Muscle of arm (tissue), 14 donors: ENCODE measurements at places on chromosomes 2 and 18. TPM values are rescaled to one million over a fixed set of nuclear protein-coding genes. Genes with fewer than 3 reads are reported as not detected.

DNA sequence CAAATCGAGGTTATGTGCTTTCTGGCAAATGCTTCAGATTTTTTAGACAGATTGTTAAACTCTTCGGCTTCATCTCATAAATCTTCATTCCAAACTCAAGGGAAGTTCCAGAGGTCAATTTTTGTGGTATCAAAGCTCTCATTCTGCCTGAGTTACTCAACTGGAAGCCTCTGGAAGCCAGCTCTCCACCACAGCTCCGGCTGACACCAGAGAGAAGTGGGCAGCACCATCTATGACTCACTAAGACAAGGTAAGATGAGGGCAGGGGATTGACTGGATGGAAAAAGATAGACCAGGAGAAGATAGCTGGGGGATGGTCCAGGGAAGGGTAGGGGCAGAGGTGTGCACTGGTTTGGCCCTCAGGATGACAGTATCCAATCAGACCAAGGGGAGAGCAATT lies 137.3 kb upstream of the HNRNPA3 start:
- DNase-seq: no peak

The SERPINB12 gene
- 0.92 TPM for polyA plus RNA-seq

GRCh38 chr2:166573391-166573790 lies 79.3 kb upstream of the SCN7A start:
- no peak for DNase-seq

The CCDC102B gene
- polyA plus RNA-seq: 12.5 TPM

The SRD5A2 gene
- not detected for polyA plus RNA-seq

GRCh38 chr2:14702258-14702657 lies 69.7 kb downstream of the LRATD1 start:
- DNase-seq: no peak

DNA sequence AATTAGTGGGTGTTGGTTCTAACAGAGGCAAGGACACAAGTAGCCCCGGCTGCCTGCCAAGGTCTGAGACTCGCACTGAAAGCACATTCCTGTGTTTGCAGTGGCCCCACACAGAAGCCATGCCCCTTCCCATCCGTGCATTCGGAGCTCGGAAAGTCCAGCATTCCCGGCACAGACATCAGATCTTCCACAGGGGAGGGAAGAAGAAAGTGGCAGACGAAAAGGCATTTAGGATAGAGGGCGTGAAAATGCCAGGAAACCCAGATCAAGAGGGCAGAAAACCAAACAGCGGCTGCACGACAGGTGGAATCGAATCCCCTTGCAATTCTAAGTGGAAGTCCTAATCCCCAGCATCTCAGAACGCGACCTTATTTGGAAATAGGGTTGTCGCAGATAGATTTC lies 105.5 kb upstream of the ASB18 start:
- no peak for DNase-seq

The OTOS gene
- not detected for polyA plus RNA-seq

DNA sequence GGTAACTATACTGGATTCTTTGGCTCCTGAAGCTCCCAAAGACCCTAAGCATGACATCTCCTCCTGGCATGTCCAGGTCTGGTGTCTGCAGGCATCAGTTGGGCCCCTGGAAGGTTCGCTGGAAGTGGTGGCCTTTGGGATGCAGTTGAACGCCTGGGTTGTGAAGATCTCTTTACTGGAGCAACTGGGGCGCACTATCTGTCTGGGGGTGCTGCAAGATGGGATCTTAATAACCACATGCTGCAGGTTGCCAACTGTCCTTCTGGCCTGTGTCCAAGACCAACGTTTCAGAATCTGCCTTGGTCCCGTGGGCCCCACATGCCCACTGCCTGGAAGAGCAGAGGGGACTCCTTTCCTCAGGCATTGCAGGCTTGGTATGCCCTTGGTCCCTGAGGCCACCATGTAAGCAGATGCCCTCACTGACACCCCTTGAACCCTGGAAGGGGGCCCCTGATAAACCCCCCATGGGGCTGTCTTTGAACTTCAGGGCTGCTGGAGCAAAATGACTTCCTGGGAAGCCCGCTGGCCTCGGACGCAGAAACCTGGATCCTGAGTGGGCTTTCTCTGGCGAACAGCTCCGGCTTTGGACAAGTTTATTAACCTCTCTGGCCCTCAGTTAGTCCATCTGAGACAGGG lies 101.9 kb downstream of the TWIST2 start:
- DNase-seq: no peak

The CNDP1 gene
- 0.08 TPM for polyA plus RNA-seq

- no peak for DNase-seq
These were observed 16.2 kb upstream of the GLS start for GRCh38 chr2:190864375-190864774.

The DPP10 gene
- polyA plus RNA-seq: 1.1 TPM
